Stimulated activated CD8-positive, alpha-beta memory T cell treated with anti-CD3 and anti-CD28 coated beads, Interleukin-7, amount 100 ng/mL, for 48 hours (primary cell): ENCODE measurements at places on chromosomes 5 and 9.

DNA sequence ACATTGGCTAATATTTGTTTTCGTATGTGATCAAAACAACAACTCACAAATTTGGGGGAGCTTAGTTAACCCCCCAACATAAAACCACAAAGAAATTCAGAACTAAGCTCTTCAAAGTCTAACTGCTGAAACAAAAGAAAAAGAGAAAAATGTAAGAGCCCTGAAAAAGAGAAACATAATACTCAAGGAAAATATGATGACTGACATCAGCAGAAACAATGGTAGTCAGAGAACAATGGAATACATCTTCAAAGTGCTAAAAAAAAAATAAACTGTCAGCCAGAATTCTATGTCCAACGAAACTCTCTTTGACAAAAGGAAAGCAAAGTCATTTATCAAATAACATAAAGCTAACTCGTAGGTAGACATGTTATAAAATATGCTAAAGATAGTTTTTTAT, 566.3 kb upstream of the GRAMD2B start:
- DNase-seq = no peak

DNA sequence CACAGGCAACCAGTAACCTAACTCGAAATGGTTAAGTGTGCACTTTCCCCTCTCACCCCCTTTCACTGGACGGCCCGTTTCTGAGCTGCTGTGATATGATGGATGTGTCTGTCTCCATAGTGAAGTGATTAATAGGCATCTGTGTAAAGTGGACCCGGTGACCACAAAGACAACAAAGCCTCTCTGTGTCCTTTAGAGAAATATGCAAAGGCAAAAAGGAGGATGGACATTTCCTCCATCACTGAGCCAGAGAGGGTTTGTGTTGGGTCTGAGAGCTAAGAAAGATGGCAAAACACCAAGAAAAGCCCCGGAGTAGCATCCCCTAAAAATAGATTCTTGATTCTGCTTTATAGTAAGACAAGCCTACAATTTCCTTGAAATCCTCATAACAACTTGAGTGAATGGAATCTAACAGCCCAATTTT, 120.6 kb downstream of the SEMA6A start:
- no peak for DNase-seq

DNA sequence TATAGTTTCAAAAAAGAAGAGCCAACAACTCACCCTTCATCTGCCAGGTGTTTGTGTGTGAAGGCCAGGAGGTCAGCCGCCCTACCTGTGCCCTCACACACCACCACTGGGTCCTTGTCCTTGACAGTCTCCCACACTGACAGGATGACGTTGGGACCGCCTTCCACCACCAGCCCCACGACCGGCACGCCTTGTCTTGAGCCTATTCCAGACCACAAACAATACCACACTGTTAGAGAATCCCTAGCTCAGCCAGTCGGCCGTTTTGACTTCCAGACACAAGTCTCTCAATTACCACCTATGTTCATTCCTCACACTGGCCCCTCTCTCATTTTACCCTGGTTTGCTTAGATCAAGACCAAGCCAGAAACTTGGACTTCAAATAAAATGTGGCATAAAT, 66.1 kb downstream of the TRPM6 start:
- no peak for DNase-seq

DNA sequence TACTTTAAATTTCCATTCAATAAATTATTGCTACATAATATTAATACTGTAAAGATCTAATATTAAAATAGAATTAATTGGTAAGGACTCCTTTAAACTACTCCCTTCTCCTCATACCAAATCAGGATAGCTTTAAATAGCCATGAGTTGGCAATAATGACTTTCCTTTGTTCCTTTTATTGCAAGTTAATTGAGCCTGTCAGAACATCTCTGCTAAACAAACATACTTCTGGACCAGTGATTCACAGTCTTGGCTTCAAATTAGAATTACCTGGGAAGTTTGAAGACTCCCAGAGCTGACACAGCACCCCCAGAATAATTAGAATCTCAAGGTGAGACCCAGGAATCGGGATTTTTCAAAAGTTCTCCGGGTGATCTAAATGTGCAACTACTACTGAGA, 18.7 kb downstream of the C5orf58 start:
- no peak for DNase-seq

DNA sequence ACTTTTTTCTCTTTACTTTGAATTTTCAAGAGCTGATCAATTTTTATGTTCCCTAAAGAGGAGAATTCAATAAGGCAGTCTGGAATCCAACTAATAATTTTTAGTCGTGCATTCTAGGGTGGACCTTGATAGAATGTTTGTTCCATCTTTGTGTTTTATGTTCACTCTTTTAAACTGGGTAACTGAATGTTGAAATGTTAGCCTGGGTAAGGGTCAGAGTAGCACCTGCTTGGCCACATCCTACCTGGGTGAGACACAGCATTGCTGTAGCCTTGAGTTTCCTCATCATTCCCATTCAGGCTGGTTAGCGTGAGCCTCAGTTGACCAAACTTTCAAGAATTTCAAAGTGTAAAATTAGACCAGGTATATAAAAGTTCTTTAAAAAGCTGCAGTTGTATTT, 85.0 kb downstream of the SGCD start:
- no peak for DNase-seq

DNA sequence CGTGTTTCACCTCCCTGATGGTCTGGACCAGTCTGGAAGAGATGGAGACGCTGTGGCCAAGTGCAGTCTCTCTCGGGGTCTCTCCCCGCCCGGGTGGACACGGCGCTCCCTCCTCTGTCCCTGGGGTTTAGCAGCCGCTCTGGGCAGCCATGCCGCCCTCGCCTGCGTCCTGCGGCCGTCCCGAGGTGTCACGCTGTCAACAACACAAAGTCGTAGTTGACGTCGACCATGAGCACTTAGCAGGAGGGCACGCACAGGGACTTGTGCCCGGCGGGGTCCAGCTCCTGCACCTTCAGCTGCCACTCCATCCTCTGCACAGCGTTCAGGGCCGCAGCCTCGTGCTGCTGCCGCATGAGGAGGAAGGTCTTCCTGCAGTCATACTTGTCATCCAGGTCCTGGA, 368.9 kb downstream of the CDH9 start:
- DNase-seq = no peak

DNA sequence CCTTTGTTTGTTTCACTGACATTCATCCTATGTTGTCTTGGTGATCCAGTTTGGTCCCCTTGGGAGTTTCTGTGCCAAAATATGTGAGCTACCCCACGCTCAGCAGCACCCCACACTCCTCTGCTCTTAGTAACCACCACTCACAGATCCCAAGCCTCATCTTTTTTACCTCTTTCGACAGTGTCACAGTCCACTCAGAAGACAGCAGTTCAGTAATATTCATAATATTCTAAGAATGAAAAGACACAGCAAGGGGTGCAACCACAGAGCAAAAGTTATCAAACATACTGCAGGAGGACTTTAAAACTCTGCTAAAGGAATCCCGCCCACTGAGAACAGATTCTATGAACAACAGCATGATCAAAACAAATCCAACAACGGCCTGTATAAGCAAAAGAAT, 28.2 kb downstream of the RNF130 start:
- DNase-seq = no peak

- DNase-seq = no peak
Observed at GRCh38 chr9:129580211-129580915, 40.5 kb downstream of the C9orf50 start.

- DNase-seq = no peak
Observed at GRCh38 chr5:111935835-111936234, 178.8 kb upstream of the NREP start.

DNA sequence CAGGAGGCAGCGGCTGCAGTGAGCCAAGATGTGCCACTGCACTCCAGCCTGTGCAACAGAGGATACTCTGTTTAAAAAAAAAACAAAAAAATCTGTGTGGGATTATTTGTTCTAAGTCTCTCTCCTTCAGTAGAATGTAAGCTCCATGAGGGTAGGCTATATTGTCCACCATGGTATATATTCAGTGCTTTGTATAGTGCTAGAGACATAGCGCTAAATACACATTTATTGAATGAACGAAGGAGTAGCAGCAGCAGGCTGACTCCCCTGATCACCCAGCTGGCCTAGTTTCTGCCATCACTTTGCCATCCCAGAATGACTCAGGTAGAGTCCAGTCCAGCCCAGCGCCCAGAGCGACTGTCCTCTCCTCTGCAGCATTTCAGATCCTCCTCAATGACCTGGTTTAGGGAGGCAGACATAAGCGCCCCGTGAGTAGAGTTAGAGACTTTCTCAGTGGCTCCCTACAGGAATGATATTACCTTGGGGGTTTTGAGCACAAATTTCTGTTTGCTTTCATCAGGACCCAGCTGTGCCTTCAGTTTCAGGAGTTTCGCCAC, 716 bp downstream of the HARS1 start:
- no peak for DNase-seq

GRCh38 chr5:148403344-148403743, 19.6 kb downstream of the FBXO38 start:
- DNase-seq = no peak

- DNase-seq = no peak
Observed at GRCh38 chr5:162160401-162160800, 92.8 kb downstream of the GABRG2 start.

DNA sequence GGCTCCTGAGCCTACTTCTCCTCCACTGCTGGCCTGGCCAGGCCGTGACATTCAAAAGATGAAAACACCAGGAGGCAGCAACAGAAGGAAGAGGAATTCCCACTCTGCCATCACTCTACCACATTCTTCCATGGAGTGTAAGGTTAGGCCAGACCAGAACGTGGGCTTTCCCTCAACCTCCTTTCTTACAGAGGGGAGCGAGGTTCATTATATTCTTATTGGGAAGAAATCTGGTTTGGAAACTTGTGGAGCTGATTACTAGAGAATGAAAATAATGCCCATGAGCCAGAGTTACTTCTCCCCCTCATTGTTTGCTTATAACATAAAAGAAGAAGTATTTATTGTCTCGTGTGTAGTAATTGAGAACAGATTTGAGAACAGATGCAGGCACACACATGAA, 136.3 kb upstream of the BASP1 start:
- no peak for DNase-seq

- DNase-seq = no peak
Observed at GRCh38 chr9:8484597-8485191, 685.1 kb upstream of the DMAC1 start.

GRCh38 chr9:95463148-95464060, 53.4 kb downstream of the PTCH1 start:
- DNase-seq = no peak

DNA sequence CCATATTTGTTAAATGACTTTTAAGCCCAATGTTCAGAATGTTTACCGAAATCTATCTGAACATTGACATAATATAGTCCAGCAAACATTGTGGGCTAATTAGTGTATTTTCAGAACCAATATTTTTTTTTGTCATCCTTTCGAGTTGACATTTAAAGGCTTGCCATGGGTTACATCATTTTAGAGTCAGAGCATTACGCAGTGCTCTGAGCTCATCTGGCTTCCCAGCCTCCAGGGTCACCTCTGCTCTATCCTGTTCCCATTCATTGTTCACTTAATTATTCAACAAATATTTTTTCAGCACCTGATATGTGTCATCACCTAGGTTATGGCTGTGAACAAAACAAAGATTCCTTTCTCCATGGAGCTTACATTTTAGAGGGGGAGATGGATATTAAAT, 80.2 kb downstream of the SREK1 start:
- no peak for DNase-seq

- no peak for DNase-seq
Observed at GRCh38 chr5:32358611-32359010, 45.9 kb upstream of the MTMR12 start.

- no peak for DNase-seq
Observed at GRCh38 chr5:118990582-118990981, 2.2 kb upstream of the DTWD2 start.

- no peak for DNase-seq
Observed at GRCh38 chr9:20925256-20926045, 106.0 kb downstream of the HACD4 start.

- DNase-seq = no peak
Observed at GRCh38 chr9:70136632-70137031, 93.0 kb downstream of the MAMDC2 start.

DNA sequence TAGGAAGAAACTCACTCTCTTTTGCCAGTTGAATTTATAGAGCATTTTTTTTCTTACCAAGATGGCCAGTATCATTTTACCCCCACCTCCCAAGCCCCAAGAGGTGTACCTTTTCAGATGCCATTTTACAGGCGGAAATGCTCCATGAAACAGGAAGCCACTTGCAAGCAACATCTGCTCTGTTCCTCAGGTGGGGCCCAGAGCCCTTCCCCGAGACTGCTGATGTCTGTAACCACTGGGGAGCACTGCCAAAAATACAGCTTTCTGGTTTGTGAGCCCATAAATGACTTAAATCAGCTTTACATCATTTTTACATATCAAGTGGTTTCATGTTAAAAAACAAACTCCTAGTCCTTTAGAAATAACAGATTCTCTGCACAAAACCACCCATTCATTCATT, 42.9 kb upstream of the GARNL3 start:
- no peak for DNase-seq

DNA sequence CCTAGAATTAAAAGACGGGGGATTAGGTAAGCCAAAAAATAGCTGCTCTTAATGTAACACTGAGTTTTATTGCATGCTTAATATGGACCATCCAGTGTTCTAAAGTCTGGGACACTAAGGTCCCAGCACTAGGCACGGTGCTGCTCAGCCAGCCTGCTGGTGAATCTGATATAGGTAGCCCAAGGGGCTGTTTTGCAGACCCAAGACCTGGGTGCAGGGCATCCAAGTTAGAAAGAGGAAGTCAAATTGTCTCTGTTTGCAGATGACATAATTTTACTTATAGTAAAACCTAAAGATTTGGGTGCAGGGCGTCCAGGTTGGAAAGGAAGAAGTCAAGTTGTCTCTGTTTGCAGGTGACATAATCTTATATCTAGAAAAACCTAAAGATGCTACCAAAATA, 17.8 kb downstream of the IFNA5 start:
- no peak for DNase-seq

GRCh38 chr5:127305493-127305892, 14.9 kb downstream of the MEGF10 start:
- no peak for DNase-seq

- no peak for DNase-seq
Observed at GRCh38 chr9:115597330-115597895, 479.5 kb upstream of the TNC start.

DNA sequence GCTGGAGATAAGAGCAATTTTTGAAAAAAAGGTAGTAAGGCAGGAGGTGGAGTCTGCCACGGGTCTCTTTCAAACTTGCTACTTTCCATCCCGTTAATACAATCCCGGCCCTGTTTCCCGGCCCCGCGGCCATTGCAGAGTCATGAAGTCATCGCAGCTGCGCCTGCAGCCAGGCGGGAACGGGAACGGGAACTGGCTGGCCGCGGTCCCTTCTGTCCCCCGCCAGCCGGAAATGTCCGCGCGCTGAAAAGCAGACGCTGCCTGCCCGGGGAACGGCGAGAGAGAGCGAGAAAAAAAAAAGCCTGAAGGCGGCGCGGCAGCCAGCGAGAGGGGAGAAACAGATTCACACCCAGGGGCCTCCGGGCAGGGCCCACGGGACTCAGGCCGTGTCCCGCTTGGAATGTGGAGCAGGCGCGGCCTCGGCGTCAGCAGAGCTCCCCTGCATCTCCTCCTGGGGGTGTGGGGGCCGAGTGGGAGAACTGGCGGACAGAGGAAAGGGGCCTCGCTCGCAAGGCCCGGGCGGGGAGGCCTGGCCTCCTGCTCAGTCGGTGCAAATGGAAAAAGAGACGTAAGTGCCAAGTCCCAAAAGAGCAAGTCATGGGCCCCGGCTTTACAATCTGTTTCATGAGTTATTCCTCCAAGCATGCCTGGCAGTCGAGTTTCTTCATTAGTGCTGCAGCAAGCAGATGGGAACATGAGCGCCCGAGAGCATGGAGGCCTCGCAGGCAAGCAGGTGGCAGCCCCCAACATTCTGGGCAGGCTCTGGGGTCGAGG, 201.2 kb upstream of the GAS1 start:
- no peak for DNase-seq
